ENCODE measurements at places on chromosomes 7 and 10.

DNA sequence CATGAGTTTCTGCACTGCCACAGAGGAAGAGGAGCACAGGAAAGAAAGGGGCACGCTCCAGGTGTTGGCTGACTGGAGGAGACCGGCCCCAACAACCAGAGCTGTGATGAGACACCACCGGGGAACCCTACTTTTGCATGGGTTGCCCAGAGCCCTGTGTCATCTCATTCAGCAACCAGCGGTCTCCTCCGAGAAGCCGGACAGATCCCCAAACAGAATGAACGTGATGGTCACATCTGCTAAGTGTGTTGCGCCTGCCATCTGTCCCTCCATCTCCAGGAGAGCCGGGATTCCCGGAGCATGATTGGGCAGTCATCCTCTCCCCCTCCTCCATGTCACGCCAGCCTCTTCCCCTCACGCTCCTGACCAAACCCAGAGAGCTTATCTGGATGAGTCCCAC is 22.9 kb downstream of the PARP12 start:
- no peak for DNase-seq

GRCh38 chr7:94510582-94511496 is 1.2 kb downstream of the CASD1 start:
- no peak for DNase-seq

DNA sequence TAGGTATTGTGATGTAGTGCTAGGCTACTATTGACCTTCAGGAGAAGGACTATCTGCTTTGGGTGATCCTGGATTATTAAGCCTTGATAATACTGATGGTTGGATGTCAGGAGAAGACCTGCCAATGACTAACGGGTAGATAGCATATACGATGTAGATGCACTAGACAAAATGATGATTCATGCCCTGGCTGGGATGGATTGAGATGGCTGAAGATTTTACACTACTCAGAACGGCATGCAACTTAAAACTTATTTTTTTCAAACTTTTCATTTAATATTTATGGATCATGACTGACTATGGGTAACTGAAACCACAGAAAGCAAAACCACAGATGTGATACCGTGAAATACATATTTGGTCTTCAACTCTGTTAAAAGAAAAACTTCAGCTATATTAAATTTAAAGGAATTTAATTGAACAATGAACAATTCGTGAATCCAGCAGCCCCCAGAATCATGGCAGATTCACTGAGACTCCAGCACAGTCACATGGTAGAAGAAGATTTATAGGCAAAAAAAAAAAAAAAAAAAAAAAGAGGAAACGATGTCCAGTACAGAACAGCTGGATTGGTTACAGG is 124.6 kb upstream of the CDK13 start:
- DNase-seq, result no peak

- DNase-seq, result no peak
These were observed 48.4 kb downstream of the LHPP start for GRCh38 chr10:124509880-124510632.

All from stimulated activated CD8-positive, alpha-beta memory T cell treated with anti-CD3 and anti-CD28 coated beads, Interleukin-7, amount 100 ng/mL, for 1 hour (primary cell).